ENCODE measurements at places on chromosomes 4 and X.

DNA sequence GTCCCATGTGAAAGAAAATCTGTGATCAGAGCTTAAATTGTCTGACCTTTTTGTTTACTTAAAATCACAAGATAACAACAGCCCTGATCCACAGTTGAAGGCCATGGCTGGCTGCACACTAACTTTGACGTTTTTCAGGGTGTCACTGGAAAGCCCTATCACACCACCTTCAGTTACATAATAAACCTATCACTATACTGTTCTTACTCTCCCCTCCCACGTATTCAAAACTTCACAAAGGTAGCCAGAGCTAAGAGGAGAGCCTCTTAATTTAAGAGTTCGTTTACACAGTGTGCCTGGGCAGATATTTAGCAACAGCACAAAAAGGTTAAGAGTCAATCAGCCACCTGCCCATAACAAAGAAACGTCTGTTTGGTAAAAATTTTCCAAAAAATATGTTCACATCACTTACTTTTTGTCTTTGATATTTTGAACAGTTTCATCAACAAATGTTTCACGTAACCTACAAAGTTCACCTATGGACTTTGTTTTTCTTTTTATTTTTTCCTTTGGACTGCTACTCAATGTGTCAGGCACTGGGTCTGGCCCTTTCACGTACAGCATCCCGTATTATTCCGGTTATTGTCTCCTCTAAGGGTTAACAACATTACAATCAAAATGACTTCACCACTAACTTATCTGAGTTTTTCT lies 25.0 kb downstream of the RFC1 start:
- no peak for DNase-seq

GRCh38 chr4:154004507-154005170 lies 215.8 kb upstream of the SFRP2 start:
- DNase-seq = no peak

GRCh38 chr4:154838155-154838554 lies 57.1 kb downstream of the RBM46 start:
- no peak for DNase-seq

GRCh38 chr4:60122820-60123219 lies 1077.3 kb upstream of the ADGRL3 start:
- DNase-seq = no peak

GRCh38 chr4:111837761-111838160 lies 307.5 kb upstream of the FAM241A start:
- no peak for DNase-seq

- no peak for DNase-seq
These were observed 60.5 kb upstream of the TAB3 start for GRCh38 chrX:30949554-30949953.

- no peak for DNase-seq
These were observed 519.2 kb downstream of the PCDH10 start for GRCh38 chr4:133668061-133668851.

GRCh38 chrX:64152857-64153256 lies 52.7 kb downstream of the AMER1 start:
- no peak for DNase-seq

All from CD4-positive, alpha-beta T cell treated with Interleukin-1 beta for 1 hour (primary cell).